ENCODE measurements at places on chromosomes 1 and 21.
A peak's percentile ranks its signal among the peaks of the same experiment; 100 is the strongest.

GRCh38 chr1:181044449-181044966, 10.7 kb downstream of the MR1 start:
- DNase-seq: peak; percentile 65

DNA sequence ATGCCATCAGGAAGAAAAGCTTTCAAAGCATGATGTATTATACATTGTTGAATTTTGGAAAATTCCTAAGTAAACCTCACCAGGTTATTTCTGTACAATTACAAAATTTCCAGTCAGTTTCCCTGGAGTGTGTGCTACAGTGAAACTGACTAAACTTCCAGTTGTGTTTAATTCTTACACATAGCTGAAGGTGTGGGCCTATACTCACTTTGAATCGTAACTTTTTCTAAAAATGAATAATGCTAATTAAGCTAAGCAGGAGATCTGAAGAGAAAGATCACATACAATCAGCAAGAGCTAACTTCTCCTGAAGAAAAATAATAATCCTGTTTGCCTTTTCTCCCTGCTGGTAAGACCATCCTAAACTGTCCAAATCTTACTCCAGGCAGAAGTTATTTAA, 537.2 kb upstream of the PBX1 start:
- DNase-seq: no peak

- DNase-seq: no peak
These were observed 23.2 kb downstream of the CD1D start for GRCh38 chr1:158203693-158204457.

- peak; percentile 54 for DNase-seq
These were observed 923 bp upstream of the IFNGR2 start for GRCh38 chr21:33402001-33402979.

- no peak for DNase-seq
These were observed 321.0 kb downstream of the PTBP2 start for GRCh38 chr1:97042551-97042950.

All from activated T-cell treated with anti-CD3 and anti-CD28 coated beads, Interleukin-2, amount 50 U/mL, for 24 hours (primary cell).